Stimulated activated naive CD4-positive, alpha-beta T cell (primary cell): ENCODE measurements at places on chromosomes 6 and 20.

- no peak for DNase-seq
Observed at GRCh38 chr6:51983564-51983963, 103.8 kb downstream of the PKHD1 start.

DNA sequence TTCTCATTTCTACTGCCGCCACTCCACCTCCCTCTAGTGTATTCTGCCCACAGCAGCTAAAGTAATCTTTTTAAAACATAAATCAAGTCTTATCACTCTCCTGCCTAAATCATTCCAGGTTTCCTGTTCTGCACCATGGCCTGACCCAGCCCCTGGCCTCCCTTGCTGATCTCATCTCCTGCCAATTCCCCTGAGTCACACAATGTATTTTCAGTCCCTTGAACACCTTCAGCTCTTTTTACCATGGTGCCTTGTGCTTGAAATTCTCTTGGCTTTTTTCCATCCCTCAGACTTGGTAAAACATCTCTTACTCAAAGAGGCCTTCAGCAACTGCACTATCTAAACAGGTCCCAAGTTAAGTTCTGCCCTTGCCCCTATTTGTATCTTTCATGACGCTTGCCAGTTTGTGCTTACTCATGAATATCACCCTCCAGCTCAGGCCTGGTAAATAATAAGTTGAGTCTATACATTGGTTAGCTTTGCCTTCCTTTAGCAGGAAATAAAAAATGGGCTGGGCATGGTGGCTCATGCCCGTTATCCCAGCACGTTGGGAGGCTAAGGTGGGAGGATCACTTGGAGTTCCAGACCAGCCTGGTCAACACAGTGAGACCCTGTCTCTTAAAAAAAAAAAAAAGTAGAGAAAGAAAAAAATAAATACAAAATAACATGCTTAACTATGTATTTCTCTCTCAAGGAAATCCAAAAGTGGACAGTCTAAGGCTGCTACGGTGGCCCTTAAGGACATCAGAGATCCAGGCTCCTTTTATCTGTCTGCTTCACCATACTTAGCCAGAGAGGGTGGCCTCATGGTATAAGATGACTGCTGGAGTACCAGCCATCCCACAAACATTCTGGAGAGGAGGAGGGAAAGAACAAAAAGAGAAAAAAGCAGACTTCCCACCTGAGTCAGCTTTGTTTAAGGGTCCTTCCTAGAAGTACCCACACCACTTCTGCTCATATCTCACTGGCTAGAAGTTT lies 62.2 kb downstream of the ARFGEF2 start:
- no peak for DNase-seq

DNA sequence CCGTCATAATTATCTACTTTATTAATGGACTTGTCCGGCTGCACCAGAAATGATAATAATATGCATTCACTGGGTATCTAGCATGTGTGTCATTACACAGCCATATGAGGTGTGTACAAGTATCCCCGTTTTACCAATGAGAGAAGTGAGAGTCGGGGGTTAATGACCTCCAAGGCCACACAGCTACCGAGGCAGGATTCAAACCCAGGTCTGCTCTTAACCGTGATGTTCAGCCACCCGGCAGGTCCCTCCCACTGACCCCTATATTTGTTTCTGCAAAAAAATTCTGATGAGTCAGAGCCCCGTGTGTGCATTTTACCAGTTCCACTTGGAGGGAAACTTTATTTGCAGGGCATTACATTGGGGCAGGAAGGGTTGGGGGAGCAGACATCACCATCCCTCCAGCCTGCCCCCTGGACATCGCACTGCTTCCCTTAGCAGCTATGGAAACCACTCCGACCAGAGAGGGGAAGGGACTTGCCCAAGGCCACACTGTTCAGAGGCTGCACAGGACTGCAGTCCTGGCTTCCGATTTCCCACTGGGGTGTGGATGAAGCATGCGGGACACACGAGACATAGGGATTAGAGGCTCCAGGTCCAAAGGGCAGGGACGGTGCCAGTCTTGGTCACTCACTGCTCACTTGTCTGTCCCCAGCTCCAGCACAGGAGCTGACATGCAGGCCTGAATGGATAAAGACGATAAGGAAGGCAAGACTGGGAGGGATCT lies 10.1 kb upstream of the SRC start:
- no peak for DNase-seq

DNA sequence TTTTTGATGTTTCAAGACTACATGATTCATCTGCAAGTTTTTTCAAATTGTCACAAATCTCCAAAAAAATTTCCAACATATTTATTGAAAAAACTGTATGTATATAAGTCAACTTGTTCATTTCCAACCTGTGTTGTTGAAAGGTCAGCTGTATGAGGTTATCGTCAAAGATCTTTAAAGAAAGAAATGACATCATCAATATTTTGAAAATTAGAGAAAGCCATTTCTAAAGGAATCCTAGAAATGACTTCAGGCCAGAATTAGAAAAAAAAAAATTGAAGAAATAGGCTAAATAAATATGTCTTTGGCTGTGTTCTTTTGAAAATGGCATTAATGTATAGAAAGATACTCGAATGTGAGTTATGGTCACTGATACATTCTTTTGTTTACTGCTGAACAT lies 6.8 kb downstream of the RNF146 start:
- no peak for DNase-seq

- DNase-seq: no peak
Observed at GRCh38 chr6:3331971-3332370, 73.2 kb downstream of the PSMG4 start.

- DNase-seq: no peak
Observed at GRCh38 chr20:57526087-57526884, 1.3 kb upstream of the CTCFL start.

DNA sequence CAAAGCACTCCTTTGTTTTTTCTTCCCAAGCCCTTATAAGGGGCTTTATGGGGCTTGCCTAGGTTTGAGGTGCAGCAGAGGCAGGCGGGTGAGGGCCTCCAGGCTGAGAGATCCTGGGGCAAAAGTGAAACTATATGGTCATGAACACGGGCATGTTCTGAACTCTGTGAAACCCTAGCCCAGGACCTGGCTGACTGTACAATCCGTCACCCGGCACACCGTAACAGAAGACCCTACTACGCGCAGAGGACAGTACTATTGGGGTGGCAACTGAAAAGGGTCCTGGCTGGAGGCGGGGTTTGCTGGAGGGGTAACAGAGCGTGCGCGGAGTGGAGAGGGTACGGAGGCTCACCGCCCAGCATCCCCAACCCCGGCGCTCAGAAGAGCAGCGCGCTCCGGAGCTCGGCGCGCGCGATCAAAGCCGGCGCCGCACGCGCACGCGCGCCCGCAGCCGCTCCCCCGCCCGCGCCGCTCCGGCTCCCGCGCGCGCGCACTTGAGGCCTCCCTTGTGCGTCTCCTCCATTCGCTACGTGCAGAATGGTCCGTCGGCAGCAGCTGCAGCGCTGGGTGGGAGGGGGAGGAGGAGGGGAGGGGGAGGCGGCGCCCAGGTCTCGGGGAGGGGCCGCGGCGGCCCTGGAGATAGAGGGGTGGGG lies 54.2 kb downstream of the MRPL14 start:
- DNase-seq: no peak

- no peak for DNase-seq
Observed at GRCh38 chr6:105136431-105137350, 43.1 kb downstream of the POPDC3 start.

DNA sequence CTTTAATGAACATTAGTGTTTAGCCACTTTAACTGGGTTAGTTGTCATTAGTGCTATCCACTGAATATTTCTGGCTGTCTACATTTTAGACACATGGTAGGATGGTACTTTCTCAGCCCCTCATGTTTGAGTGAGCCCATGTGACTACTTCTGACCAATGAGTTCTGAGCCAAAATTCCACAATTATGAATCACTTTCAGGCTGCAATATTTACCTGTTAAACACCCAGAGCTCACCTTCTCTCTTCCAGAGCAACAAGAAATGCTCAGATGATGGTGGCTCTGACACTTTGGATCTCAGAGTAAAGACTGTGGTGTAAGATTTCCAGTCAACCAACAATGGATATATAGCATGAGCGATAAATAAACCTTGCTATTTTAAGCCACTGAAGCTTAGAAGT lies 24.8 kb downstream of the SPACA1 start:
- DNase-seq: no peak

DNA sequence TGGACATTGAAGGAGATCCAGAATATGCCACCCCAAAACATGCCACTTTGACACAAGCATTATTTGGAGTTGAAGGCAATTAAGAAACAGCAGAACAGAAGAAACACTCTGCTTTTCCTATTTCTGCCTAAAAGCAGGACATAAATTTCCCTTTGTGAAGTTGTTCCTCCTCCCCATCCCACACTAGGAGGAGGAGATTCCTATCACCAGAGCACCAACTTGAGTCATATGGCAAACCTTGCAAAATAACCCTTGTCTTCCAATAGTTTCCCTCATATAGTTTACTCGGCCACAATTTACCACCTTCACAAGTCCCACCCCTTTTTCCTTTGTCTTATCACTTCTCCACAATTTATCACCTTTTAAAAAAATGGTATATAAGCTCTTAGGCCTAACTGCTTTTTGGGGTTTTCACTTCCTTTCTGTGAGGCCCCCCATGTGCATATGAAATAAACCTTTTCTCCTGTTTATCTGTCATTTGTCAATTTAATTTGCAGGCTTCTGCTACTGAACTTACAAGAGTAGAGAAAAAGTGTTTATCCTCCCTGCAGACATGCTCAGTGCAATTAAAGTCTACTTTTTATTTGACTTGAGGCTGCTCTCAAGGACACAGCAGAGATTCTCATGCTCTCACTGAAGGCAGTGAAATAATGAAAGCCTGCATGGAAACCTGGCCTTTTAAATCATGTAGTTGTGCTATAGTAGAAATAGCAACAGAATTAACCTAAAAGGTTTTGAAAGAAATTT lies 2.8 kb upstream of the RAB23 start:
- no peak for DNase-seq

- no peak for DNase-seq
Observed at GRCh38 chr6:26104457-26105108, 17.4 kb downstream of the HFE start.

- DNase-seq: no peak
Observed at GRCh38 chr6:169980826-169981450, 229.5 kb downstream of the ERMARD start.

DNA sequence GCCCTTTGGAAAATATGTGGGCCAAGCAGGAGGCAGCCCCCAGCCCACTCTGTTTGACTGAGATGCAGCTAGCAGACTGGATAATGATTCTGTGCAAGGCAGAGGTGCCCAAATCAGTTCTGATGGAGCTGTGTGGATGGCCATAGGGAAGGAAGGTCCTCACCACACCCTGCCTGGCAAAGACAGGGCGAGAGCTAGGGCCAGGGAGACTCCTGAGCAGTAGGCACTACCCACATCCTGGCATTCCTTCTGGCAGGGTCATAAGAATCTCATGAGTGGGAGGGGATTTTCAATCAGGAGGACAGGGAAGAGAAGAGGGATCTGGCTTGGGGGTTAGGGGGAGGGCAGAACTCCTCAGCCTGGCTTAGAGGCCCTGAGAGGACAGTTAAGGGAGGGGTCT lies 18.6 kb upstream of the TREM2 start:
- no peak for DNase-seq

DNA sequence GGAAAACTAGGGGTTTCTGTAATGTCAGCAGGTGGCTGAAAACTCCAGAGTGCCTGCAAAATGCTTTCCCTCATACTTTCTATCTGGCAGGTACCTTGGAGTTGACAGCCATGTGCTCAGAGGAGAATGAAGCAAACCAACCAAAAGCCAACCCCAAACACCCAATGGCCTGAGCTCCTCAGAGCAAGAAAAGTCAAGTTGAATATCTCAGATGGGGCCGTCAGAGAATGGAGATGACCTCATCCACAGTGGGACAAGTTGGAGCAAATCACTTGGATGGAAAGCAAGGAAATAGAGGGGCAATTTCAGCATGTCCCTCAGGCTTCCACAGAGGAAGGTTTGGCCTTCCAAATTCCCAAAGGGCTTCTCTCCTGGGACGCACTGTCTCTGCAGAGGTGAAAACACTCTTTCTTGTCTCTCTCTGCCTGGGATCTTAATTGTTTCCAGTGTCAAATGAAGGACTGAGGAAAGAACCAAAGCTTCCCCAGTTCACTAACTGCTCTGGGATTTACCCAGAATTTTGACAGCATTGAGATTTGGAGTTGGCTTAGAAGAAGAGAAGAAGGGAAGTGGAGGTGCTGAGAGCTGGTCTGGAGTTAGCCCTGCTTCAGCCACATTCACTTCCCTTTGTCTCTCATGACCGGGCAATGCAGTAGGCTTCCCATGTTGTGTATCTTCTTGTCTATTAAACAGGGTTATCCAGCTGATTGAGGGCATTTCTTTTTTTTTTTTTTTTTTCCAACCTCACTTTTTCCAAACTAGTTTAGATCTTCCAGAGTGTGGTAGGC lies 42.2 kb downstream of the PRND start:
- no peak for DNase-seq

- no peak for DNase-seq
Observed at GRCh38 chr6:170473301-170473717, 79.8 kb downstream of the PSMB1 start.

- no peak for DNase-seq
Observed at GRCh38 chr6:73964241-73964854, 268.3 kb downstream of the CD109 start.

DNA sequence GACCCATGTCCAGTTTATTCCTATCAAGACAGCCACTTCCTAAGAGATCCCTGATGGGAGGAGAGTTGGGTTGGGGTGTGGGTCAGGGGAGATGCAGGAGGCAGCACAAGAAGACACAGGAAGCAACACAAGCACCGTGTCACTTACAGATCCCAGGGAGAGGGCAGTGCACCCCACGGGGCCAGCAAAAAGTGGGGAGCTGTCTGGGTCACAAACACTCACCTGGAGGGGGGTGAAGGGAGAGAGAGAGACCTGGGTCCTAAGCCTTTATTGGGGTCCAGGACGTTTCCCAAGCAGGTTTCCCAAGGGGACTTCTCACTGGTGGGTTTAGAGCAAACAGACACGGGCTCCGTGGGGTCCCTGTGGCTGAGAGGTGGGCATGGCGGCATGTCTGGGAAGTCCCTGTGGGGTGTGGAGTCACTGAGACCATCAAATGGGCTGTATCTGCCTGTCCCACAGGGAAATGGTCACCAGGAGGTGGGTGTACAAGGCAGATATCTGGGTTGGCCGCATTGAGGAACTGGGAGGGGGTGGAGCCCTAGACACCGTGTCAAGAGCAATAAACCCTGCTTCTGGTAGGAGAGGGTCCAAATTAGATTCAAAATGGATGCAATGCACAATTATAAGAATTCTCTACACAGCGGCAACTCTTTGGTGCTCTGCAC lies 1.6 kb upstream of the CD93 start:
- DNase-seq: no peak

DNA sequence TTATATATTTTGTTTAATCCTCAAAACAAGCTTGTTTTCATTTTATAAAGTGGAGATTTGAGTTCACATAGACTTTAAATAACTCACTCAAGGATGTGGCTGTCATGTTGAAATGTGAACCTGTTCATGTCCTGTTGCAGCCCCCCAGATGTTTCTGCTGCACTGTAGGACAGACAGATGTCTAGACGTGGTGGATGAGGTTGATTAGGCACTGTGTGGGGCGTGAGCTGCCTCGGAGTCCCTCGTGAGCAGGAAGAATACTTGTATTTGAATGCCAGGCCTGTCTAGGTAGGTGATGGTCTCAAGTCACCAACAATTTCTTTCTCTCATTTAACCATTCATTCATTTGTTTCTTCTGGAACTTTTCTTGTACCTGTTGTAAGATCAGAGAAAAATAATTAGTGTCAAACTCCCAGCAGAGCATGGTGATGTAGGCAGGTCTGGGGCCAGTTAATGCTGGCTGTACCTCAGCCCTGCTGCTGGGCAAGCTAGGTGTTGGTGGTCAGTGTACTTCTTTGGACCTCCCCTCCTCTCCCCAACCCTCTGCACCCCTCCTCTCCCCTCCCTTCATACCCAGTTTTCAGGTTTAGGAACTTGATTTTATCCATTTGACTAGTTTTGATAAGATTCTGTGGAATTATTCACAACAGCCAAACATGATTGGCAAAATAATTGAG lies 34.0 kb downstream of the AFDN start:
- no peak for DNase-seq

- no peak for DNase-seq
Observed at GRCh38 chr20:2942439-2942838, 69.2 kb downstream of the PTPRA start.
